Fibroblast of skin of left quadriceps (primary cell): ENCODE measurements at places on chromosomes 1 and 21.

DNA sequence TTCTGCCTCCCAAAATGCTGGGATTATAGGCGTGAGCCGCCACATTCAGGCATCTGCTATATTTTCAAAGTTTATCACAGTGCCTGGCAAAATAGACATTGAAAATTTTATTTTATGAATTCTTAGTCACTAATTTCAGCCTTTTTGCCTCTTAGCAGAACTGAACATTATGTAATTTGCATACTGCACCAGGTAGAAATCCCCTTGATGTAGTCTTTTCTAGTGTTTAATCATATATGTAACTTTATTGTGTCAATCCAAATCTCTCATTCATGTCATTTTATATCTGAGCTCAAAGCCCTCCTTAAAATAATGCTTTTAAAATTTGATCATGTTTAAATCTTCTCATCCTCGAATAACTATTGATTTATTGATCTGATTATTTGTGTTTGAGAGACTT lies 19.2 kb downstream of the WDTC1 start:
- DNase-seq = no peak

GRCh38 chr1:110291241-110292030 lies 47.7 kb upstream of the RBM15 start:
- DNase-seq = no peak

GRCh38 chr1:221700536-221700935 lies 41.4 kb downstream of the DUSP10 start:
- no peak for DNase-seq

DNA sequence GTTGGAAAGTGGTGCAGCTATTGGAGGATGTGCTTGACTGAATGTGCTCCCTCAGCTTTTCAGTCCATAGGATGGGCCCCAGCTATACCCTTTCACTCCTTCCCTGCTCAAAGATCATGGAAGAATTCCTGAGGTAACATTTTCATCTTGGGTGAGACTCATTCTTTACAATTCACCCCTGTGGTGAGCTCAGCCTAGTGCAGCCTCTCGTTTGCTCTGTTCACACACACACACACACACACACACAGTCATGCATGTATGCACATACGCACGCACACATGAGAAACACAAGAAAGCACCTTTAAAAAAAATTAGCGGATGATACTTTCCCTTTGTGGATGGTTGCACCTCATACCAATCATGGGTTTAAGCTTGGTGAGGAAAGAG lies 25.8 kb downstream of the CCN1 start:
- no peak for DNase-seq

DNA sequence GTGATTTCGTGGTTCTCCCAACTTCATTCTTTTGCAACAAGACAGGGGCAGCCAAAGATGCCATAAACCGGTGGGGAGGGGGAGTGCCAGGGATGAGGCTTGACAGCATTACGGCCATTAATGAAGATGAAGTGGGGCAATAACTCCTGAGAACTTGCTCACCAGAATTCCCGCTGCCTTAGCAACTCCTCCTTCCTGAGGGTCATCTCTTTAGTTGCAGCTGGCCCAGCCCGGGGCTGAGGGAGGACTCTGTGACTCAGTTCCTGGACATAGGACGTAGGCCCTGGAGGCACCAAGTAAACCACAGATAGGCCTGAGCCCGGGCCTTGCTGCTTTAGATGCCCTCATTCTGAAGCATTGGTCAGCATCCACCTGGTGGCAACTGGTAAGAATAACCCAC lies 330.2 kb downstream of the RRAGC start:
- no peak for DNase-seq

- no peak for DNase-seq
Measured at GRCh38 chr1:179813626-179814545, 63.7 kb downstream of the TOR1AIP2 start.

GRCh38 chr1:220952961-220953643 lies 73.9 kb downstream of the HLX start:
- peak; percentile 73 for DNase-seq
